Naive thymus-derived CD4-positive, alpha-beta T cell (primary cell): ENCODE measurements at places on chromosomes 5 and 9. TPM values are rescaled to one million over a fixed set of nuclear protein-coding genes. Genes with fewer than 3 reads are reported as not detected.

DNA sequence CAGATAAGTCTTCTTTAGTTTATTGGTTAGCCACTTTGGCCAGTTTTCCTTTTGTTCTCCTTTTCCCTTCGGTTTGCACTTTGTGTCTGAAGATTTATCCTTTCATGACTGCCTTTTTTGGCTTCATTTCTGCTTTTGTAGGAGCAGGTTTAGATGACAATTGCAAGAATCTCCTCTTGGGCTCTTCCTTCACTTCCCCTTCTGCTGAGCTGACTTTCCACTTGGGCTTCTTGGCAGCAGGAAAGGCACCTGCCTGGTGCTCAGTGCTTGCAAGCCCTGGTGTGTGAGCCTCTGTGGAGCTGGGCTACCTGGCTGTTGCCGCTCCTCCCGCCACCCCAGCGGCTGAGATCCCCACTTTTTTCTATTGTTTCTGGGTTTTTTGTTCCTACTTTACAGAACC lies 7.3 kb downstream of the CCDC112 start:
- no peaks in the 10 kb centered on the region for H3K36me3 ChIP-seq
- no peaks in the 10 kb centered on the region for H3K4me1 ChIP-seq
- no peak for DNase-seq
- H3K27me3 ChIP-seq, result no peaks in the 10 kb centered on the region
- H3K27ac ChIP-seq, result no peak overlapping the region
- no peak overlapping the region for H3K4me3 ChIP-seq

DNA sequence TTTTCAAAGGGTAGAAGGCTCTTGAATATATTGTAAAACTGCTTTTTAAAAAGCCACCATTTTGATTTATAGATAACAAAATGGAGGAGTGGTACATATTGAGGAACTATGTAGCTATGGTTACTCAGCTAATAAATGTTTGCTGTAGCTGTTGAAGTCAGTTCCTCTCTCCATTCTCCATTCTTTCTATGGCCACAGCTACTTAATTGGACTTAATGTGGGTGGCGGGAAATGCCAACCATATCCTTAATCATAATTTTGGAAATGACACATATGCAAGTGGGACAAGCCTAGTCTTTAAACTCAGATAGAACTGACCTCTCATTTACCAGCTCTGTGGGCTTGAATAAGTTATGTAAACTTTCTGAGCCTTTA lies 10.6 kb downstream of the CDKN2A start:
- no peak for DNase-seq
- H3K27me3 ChIP-seq, result peaks cover 26% of the 10 kb centered on the region
- no peak overlapping the region for H3K27ac ChIP-seq
- no peaks in the 10 kb centered on the region for H3K36me3 ChIP-seq
- H3K4me3 ChIP-seq, result no peak overlapping the region

DNA sequence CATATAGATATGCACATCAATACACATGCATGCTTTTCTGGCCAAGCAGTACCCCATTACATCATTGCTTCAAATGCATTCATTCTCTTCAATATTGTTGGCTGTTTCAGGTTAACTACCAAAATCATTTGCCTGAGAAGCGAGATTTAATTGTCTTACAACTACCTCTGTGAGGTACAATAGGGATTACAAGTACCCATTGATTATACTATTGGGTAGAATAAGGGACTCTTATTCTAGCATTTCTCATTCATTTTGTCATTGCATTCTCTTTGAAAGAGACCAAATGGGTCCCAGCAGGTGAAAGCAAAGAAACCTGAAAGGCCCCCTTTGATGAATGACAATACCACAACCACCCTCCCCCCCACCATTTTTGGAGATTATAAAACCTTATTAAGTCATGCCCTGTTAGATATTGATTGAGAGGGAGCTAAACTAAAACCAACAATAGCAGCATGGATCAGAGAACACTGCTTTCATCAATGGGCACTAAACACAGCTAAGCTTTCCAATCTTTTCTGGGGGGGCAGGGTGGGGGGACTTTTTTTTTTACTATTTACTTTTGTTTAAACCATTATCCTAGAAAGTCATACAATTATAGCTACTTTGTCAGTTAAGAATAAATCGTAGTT lies 375.0 kb upstream of the CCNH start:
- no peaks in the 10 kb centered on the region for H3K27me3 ChIP-seq
- H3K4me1 ChIP-seq, result no peaks in the 10 kb centered on the region
- no peak overlapping the region for H3K4me3 ChIP-seq
- H3K36me3 ChIP-seq, result no peaks in the 10 kb centered on the region
- no peak overlapping the region for H3K27ac ChIP-seq
- DNase-seq, result no peak

DNA sequence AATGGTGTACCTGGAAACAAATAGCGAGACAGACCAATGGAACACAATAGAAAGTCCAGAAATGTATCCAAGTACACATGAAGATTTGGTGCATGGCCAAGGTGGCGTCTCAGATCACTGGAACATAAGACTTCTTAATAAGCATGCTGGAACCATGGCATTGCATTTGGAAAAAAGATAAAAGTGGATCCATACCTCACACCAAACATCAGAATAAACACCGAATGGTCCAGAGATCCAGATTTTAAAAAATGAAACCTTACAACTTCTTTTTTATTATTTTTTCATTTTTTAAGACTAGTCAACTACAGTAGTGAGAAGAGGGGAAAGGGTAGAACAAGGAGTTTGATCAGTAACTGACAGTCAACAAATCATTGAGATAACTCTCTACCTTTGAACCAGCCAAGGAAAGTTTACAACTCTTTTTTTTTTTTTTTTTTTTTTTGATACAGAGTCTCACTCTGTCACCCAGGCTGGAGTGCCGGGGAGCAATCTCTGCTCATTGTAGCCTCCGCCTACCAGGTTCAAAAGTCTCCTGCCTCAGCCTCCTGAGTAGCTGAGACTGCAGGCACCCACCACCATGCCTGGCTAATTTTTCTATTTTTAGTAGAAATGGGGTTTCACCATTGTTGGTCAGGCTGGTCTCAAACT lies 8.8 kb upstream of the DUSP1 start:
- H3K27me3 ChIP-seq, result no peaks in the 10 kb centered on the region
- no peaks in the 10 kb centered on the region for H3K36me3 ChIP-seq
- no peak overlapping the region for H3K4me3 ChIP-seq

DNA sequence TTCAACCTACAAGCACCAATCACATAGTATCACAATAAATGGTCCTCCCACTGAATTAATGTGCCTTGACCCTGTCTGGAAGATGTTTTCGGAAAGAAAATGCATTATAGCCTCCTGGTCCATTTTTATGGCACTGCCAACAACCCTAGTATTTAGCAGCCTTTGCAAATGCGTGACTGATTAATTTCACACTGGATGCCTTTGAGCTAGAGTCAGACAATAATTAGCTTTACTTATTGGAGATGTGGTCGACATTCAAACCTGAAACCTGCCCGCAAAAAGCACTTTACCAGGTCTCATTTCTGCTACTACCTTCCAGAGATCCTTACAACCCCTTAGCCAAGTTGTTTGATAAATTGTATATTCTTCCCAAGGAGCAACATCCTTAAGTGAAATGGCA lies 119.3 kb upstream of the DPYSL3 start:
- H3K36me3 ChIP-seq, result no peaks in the 10 kb centered on the region
- no peaks in the 10 kb centered on the region for H3K4me1 ChIP-seq
- no peaks in the 10 kb centered on the region for H3K27me3 ChIP-seq
- no peak overlapping the region for H3K27ac ChIP-seq
- H3K4me3 ChIP-seq, result no peak overlapping the region

GRCh38 chr5:176319827-176320554 lies 41.6 kb downstream of the KIAA1191 start:
- H3K27me3 ChIP-seq, result no peaks in the 10 kb centered on the region
- DNase-seq, result no peak
- no peak overlapping the region for H3K27ac ChIP-seq
- H3K4me3 ChIP-seq, result no peak overlapping the region
- no peaks in the 10 kb centered on the region for H3K4me1 ChIP-seq

DNA sequence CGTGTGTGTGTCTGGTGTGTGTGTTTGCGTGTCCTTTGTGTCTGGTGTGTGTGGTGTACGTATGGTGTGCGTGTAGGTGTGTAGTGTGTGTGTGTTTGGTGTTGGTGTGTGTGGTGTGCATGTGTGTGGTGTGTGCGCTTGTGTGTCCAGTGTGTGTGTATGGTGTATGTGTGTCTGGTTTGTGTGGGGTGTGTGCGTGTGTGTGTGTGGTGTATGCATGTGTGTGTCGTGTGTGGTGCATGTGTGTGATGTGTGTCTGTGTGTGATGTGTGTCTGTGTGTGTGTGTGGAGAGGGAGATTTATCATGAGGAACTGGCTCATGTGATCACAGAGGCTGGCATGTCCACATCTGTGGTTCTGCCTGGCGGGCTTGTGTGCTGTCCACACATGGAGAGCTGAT lies 71.7 kb downstream of the CACNA1B start:
- H3K4me3 ChIP-seq, result no peak overlapping the region
- no peaks in the 10 kb centered on the region for H3K4me1 ChIP-seq
- no peak for DNase-seq
- no peaks in the 10 kb centered on the region for H3K27me3 ChIP-seq

GRCh38 chr5:78747055-78747454 lies 98.5 kb upstream of the LHFPL2 start:
- no peak overlapping the region for H3K4me3 ChIP-seq
- no peak overlapping the region for H3K27ac ChIP-seq
- no peaks in the 10 kb centered on the region for H3K36me3 ChIP-seq
- DNase-seq, result no peak
- H3K27me3 ChIP-seq, result no peaks in the 10 kb centered on the region

The PGM5 gene
- total RNA-seq, result 1.4 TPM

The PCDHGA9 gene
- 0.24 TPM for total RNA-seq

The GLRX gene
- 89.5 TPM for total RNA-seq

The OTULINL gene
- total RNA-seq, result 23.8 and 26.1 TPM in 2 replicates
